ENCODE measurements at places on chromosomes 3 and 15.

DNA sequence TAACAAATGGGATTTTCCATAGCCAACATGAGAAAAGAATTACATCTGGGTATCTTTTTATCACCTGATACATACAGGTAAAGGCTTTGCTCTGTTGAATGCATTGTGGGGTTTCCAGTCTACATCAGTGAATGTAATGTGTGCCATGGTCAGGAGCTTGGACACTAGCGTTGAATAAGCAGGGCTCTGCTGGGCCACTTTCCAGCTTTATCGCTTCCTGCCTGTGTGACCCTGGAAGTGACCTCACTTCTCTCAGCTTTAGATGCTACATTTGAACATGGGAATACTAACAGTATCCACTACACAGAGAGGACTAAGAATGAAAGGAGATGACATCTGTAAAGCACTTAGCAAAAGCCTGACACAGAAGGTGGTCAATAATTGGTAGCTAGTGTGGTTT lies 40.1 kb downstream of the TTC23 start:
- no peak for DNase-seq

DNA sequence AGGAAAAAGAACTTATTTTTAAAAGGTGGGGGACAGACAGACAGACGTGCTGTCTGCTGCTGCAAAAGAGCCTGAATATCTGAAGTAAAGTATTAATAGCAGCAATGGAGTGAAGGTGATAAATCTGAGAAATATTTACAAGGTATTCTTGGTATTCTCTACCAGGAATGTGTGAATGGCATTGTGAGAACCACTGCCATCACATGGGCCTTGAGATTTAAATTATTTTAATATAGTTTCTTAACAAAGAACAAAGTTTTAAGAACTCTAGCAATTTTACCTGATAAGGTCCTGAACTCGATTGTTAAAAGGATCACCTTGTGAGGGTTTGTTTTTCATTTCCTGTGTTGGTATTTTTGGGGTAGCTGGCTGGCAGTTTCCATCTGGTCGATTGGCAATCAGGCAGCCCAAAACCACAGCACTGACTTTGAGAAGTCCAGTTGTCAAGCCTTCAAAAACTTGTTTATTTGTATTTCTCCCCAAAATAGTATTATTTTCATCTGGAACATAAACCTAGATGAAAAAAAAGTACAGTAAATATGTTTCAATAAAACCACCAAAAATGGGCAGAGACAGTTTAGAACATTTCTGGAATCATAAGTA lies 97.3 kb downstream of the ISL2 start:
- no peak for DNase-seq

- DNase-seq, result no peak
Observed at GRCh38 chr15:48366584-48367312, 35.5 kb downstream of the DUT start.

DNA sequence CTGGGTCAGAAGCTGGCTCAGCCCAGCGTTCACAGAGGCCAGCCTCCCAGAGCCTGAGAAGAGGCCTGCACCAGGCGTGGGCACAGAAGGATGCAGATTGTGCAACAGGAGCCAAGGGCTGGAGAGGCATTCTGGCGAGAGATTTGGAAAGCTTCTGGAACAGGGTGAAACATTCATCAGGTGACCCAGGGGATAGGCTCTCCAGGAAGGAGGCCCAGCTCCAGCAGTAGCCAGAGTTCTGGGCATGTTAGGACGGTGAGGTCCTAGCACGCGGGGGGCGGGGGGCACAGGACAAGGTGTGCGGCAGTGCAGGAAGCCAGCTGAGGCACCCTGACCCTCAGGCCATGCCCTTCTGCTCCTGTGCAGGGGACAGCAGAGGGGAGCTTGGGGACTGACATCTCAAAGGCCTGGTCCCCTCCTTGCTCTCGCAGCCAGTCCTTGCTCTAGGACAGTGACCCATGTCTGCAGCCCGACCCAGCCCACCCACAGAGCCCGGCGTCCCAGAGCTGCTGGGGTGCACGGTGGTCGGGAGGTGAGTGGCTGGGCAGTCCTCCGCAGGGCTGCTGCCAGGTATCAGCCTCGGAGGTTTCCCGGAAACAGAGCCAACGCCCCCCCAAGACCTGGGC lies 111.7 kb upstream of the KLF13 start:
- no peak for DNase-seq

DNA sequence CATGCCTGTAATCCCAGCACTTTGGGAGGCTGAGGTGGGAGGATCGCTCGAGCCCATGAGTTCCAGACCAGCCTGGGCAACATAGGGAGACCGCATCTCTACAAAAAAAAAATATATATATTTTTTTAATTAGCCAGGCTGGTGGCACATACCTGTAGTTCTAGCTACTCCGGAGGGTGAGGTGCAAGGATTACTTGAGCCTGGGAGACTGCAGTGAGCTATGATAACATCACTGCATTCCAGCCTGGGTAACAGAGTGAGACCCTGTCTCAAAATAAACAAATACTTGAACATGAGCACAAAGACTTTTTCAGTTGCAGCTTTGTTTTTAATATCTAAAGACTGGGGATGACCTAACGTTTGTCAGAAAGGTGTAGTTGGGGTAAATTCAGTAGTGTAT lies 31.3 kb upstream of the GATM start:
- no peak for DNase-seq

DNA sequence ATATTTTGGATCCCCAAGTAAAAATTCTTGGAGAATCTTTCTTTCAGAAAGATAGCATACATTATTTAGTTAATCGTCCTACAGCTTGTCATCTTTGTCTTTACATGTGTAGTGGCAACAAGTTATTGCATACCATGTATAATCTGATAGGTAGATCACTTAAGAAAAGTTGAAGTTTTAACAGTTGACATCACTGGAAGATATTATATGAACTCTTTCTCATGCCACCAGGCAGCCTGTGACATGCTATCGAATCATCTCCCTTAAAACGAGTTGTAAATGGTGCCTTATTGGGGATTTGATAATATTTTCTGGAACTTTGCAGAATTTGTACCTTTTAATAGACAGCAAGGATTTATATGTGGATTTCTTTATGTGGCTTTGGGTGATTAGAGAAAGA lies 8.7 kb downstream of the U2SURP start:
- DNase-seq, result no peak

GRCh38 chr3:30581067-30581585 lies 25.3 kb upstream of the TGFBR2 start:
- DNase-seq, result no peak

GRCh38 chr3:48518638-48519276 lies 14.8 kb upstream of the SHISA5 start:
- DNase-seq, result no peak

DNA sequence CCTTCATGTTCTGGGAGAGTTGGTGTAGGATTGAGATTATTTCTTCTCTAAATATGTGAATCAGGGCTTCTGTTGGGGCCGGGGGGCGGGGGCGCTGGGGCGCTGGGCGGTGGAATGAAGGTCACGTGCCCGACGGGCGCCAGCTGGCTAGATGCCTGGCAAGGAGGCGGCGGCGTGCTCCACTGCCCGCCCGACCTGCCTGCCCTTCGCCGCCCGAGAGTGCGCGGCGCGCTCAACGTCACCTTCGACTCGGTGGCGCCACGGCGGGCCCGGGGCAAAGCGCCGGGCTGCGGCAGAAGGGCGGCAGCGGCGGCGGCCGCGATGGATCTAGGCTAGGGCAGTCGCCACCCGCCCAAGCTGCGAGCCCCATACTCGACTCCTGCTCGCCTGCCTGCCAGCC lies 47.0 kb upstream of the LHFPL4 start:
- no peak for DNase-seq

GRCh38 chr3:89217148-89217685 lies 109.8 kb downstream of the EPHA3 start:
- DNase-seq, result no peak

DNA sequence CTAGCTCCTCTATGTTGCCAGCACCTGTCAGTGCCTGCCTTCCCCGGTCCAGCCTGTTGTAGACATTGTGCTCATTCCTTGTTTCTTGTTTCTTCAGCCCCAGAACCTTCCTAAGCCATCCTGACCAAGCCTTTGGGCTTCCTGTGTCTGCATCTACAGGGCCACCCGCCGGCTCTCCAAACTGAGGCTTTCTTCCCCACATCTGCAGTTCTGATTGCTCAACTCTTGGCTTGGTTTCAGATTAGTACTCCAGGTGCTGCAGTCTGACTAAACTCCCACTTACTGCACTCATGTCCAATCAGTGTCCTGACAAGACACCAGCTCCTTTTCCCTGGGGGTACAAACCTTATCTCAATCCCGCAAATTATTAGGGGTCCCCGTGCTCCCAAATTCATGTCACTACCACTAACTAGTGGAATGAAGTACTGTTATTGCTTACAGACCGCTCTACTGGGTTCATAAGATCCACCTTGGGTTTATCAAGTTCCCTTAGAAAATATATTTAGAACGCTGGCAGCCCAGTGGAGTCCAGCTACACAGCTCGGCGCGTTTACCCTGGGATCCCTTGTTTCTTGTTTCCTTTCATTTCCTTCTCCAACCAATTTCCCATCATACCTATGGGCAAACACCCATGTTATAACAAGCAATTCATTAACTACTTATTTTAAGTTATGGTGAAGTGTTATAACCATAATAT lies 114.2 kb upstream of the TJP1 start:
- no peak for DNase-seq

GRCh38 chr3:127162947-127163645 lies 29.8 kb upstream of the PRR23E start:
- DNase-seq, result no peak

DNA sequence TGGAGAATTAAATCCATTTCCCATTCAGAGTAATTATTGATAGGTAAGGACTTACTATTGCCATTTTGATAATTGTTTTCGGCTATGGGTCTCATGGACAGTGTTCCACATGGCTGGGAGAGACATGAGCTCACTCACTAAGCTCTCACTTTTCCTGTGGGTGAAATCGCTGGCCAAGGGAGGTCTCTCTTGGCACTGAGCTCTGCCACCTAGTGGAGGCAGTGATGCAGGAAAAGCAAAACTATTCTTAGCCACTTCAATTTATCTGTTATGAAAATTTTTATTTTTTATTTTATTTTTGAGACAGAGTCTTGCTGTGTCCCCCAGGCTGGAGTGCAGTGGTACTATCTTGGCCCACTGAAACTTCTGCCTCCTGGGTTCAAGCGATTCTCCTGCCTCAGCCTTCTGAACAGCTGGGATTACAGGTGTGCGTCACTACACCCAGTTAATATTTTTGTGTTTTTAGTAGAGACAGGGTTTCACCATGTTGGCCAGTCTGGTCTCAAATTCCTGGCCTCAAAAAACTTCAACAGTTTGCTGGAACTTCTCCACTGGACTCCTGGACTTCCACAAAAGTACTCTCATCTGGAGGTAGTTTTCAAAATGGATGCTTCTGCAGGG lies 4.7 kb upstream of the RNF13 start:
- DNase-seq, result peak; percentile 37

GRCh38 chr15:93583968-93584367 lies 495.0 kb upstream of the RGMA start:
- no peak for DNase-seq

DNA sequence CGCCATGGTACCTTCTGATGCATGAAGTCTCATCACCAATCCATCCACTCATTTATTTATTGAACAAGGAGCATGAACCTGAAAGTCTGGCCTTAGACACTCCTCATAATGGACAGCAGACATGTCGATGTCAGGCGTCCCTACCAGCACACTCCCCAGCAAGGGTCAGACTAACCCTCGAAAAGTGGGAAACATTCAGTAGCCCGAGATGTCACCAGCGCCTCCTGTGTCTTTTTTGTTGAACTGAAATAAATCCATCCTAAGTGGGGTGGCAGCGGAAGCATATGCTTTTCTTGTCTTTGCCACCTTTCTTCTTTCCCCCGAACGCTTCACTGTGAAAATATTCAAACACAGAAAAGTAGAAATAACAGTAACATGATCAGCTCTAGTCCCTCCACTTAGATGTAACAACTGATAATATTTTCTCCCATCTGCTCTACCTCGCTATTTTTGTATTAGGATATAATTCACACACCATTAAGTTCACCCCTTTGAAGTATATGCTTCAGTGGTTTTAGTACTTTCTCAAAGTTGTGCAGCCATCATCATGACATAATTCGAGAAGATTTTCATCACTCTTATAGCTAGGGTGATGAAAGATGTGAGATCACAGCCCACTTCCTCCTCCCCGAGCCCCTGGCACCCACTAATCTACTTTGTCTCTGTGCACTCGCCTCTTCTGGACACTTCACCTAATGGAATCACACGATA lies 121.6 kb downstream of the ADAMTS17 start:
- DNase-seq, result no peak

- DNase-seq, result no peak
Observed at GRCh38 chr15:34993412-34993811, 5.3 kb upstream of the ZNF770 start.

GRCh38 chr15:89781055-89781454 lies 4.9 kb downstream of the MESP2 start:
- DNase-seq, result no peak

DNA sequence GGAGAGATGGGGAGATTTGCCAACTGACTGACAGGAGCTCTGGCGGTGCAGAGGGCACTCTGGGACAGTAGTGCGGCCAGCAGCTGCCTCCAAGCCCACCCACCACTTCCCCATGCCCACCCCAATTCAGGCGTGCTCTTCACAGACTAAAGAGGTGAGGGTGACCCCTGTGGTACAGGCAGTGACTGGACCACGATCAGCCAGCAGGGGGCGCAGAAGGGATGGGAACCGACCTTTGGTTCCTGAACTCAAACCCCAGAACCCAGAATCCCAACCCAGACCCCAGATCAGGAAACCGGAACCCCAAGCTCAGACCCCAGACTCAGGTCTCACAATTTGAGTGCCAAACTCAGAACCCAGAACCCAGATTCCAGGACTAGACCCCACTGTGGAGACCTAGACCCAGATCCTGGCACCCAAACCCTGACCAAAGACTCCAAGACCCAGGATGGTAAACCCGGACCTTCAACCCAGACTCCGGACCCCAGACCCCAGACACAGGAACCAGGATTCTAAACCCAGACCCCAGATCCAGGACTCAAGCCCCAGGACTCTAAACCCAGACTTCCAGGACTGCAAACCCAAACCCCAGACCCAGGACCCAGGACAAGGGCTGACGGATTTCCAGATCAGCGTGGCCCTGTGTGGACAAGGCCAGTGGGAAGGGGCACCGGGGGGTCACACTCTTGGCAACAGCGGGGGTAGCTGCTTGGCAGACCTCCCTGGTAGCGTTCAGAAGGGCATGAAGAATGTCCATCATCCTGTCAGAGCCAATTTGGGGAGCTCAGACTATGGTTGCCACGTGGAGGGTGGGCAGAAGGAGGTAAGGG lies 3.7 kb upstream of the MYL3 start:
- peak; percentile 68 for DNase-seq

- no peak for DNase-seq
Observed at GRCh38 chr15:67215102-67215501, 39.4 kb downstream of the AAGAB start.

- DNase-seq, result no peak
Observed at GRCh38 chr3:2976212-2976611, 134.0 kb downstream of the IL5RA start.

DNA sequence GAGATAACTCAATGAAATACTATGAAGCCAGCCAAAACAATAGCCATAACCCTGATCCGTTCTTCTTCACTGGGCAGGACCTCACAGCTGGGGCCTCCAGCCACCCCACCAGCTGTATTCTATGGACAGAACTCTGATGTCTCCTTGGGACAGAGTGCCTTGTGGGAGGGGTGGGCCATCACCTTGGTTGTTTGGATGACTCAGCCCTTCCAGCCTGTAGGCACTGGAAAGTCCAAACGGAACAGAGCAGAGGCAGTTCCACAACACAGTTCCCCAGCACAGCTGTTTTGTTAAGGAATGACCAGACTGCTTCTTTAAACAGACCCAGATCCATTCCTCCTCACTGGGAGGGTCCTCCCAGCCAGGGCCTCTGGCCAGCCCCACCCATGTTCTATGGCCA lies 31.9 kb upstream of the ZBED2 start:
- DNase-seq, result no peak

All from T follicular helper cell (primary cell).